ENCODE measurements at places on chromosomes 1 and 21. TPM values are rescaled to one million over a fixed set of nuclear protein-coding genes. Genes with fewer than 3 reads are reported as not detected.
A peak's percentile ranks its signal among the peaks of the same experiment; 100 is the strongest.

CHRNB2 gene
- 0.14 TPM for total RNA-seq

ACTA1 gene
- total RNA-seq = not detected

TCHHL1 gene
- total RNA-seq = not detected

TMEM59 gene
- 99.3 TPM for total RNA-seq

LCE2C gene
- not detected for total RNA-seq

NUF2 gene
- total RNA-seq = 41.9 TPM

GJB3 gene
- total RNA-seq = not detected

MEGF6 gene
- total RNA-seq = 1.7 TPM

KRTAP11-1 gene
- total RNA-seq = not detected

KLHDC8A gene
- total RNA-seq = not detected

ACKR1 gene
- total RNA-seq = not detected

CFHR1 gene
- total RNA-seq = not detected

C1orf185 gene
- total RNA-seq = not detected

GRCh38 chr1:16165073-16165364 is 9.2 kb upstream of the EPHA2 start:
- H3K36me3 ChIP-seq = no peaks in the 10 kb centered on the region
- H3K4me1 ChIP-seq = peaks cover 40% of the 10 kb centered on the region
- no peak overlapping the region for H3K4me3 ChIP-seq
- peak overlapping the region; percentile 53 for H3K27ac ChIP-seq
- DNase-seq = no peak

DNA sequence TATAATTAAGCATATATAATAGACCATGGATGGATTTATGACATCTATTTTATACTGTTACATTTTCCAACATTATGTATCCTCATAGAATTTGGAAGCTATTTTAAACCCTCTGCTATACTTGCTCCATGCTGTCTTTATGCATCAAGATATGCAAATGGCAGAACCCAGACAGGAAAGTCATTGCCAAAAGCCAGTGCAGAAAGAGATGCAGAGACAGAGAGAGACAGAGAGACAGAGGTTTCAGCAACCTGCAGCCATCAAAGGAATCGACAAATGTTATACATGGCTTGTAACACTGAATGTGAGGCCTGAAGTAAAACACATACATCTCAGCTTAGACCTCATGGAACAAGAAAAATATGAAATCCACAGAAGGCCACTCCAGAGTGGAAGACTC is 7.5 kb upstream of the PTPRC start:
- no peak overlapping the region for H3K4me3 ChIP-seq
- no peaks in the 10 kb centered on the region for H3K27me3 ChIP-seq
- no peak overlapping the region for H3K27ac ChIP-seq
- H3K4me1 ChIP-seq = peaks cover 77% of the 10 kb centered on the region

GRCh38 chr1:9269078-9269501 is 23.6 kb upstream of the SPSB1 start:
- peaks cover 10% of the 10 kb centered on the region for H3K36me3 ChIP-seq
- H3K4me1 ChIP-seq = peaks cover 10% of the 10 kb centered on the region
- no peak for DNase-seq
- no peak overlapping the region for H3K27ac ChIP-seq

DNA sequence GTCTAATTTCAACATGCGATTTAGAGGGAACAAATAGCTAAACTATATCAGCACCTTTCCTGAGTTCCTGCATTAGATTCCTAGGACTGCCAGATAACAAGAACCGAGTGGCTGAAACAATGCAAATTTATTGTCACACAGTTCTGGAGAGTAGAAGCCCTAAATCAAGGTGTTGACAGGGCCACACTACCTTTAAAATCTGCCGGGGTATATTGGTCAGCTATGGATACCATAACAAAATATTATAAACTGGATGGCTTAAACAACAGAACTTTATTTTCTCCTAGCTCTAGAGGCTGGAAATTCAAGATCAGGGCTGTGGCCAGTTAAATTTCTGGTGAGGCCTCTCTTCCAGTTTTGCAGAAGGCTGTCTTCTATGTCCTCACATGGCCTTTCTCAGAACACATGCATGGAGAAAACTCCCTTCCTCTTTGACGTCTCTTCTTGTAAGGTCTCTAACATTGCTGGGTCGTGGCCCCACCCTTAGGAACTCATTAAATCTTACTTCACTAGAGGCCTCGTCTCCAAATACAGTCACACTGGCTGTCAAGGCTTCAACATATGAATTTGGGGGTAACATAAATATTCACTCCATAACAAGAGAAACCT is 144.3 kb downstream of the FCRL5 start:
- no peaks in the 10 kb centered on the region for H3K4me1 ChIP-seq
- DNase-seq = no peak
- no peak overlapping the region for H3K27ac ChIP-seq
- peaks cover 8% of the 10 kb centered on the region for H3K27me3 ChIP-seq

- H3K4me3 ChIP-seq = no peak overlapping the region
- H3K36me3 ChIP-seq = no peaks in the 10 kb centered on the region
- H3K4me1 ChIP-seq = no peaks in the 10 kb centered on the region
- DNase-seq = no peak
- H3K27me3 ChIP-seq = peaks cover 1% of the 10 kb centered on the region
Measured at GRCh38 chr1:224867715-224868114, 61.8 kb upstream of the DNAH14 start.

DNA sequence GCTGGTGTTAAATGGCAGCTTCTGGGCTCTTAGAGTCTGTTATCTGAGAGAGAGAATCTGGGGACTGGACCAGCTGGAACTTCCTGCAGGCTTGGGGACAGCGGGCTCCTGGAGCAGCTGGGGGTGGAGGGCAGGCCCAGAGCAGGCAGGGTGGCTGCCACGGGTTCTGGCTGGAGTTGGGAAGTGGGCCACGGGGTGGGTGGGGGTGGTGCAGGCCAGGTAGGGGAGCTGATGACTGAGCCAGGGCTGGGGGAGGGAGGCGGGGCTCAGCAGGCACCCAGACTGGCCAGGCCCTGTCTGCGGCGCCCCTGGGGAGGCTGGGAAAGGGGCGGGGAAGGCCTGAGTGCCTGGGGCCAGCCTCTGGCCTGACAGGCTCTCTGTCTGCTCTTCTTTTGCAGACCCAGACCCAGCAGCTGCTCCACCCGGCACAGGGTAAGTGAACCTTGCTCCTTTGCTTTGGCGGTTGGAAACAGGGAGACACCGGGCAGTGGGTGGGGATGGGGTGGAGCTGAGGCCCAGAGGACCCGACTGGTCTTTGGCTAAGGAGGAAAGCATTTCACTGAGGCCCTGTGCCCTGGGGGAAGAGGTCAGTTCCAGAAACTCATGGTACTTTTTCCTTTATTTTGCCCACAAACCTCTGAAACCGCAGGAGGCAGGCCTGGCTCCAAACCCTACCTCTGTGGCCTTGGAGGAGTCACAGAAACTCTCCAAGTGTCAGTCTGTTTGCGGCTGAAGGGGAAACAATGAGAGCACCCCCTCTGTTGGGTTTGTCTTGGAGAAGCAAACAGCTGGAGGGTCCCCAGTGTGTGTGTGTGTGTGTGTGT is 48.8 kb downstream of the ARHGEF10L start:
- H3K27ac ChIP-seq = no peak overlapping the region
- no peaks in the 10 kb centered on the region for H3K27me3 ChIP-seq
- no peak overlapping the region for H3K4me3 ChIP-seq

DNA sequence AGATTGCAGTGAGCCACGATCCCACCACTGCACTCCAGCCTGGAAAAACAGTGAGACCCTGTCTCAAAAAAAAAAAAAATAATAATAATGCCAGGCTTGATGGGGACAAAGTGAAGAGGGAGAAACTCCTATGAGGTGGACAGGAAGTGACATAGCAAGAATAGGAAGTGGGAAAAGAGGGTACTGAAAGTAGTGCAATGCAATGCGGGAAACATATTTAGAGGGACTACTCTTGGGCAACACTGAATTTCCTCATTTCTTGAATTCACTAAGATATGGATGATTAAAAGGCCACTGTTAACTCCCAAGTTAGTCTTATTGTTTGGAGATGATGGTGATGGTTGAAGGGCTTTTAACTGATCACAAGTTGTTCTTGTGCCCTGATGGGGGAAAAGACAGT is 21.6 kb upstream of the KCNA2 start:
- DNase-seq = no peak
- no peak overlapping the region for H3K27ac ChIP-seq
- no peaks in the 10 kb centered on the region for H3K27me3 ChIP-seq
- peaks cover 19% of the 10 kb centered on the region for H3K36me3 ChIP-seq

- H3K4me3 ChIP-seq = peak overlapping the region; percentile 68
- peak overlapping the region; percentile 29 for H3K27ac ChIP-seq
- peaks cover 25% of the 10 kb centered on the region for H3K36me3 ChIP-seq
- H3K4me1 ChIP-seq = peaks cover 24% of the 10 kb centered on the region
- peaks cover 4% of the 10 kb centered on the region for H3K27me3 ChIP-seq
Measured at GRCh38 chr1:155167166-155168104, 5.7 kb downstream of the KRTCAP2 start.

DNA sequence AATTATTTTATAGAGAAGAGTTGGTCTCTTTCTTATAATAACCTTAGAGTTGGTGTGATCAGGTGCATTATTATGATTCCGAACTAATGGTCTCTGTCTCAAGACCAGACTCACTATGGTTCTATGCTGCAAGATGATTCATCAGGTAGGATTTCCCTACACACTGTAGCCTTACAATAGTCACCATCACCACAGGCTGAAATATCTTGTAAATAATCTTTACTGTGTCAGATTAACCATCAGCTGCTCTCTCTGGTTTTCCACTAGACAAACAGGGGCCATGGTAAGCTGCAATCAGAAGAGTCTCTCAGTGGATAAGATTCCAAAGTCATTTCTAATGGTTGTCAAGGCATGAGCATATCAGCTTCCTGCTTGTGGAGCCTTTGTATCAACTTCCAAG is 4.4 kb upstream of the GBP4 start:
- no peak overlapping the region for H3K27ac ChIP-seq
- peaks cover 17% of the 10 kb centered on the region for H3K36me3 ChIP-seq
- H3K27me3 ChIP-seq = no peaks in the 10 kb centered on the region
- peaks cover 30% of the 10 kb centered on the region for H3K4me1 ChIP-seq
- no peak for DNase-seq

- no peak overlapping the region for H3K27ac ChIP-seq
- H3K4me1 ChIP-seq = no peaks in the 10 kb centered on the region
- no peak overlapping the region for H3K4me3 ChIP-seq
- no peak for DNase-seq
- peaks cover 55% of the 10 kb centered on the region for H3K27me3 ChIP-seq
- H3K36me3 ChIP-seq = peaks cover 1% of the 10 kb centered on the region
Measured at GRCh38 chr1:28154078-28154594, 22.4 kb downstream of the PTAFR start.

GRCh38 chr1:74842726-74843125 is 109.8 kb downstream of the TYW3 start:
- no peaks in the 10 kb centered on the region for H3K36me3 ChIP-seq
- H3K4me3 ChIP-seq = no peak overlapping the region
- no peak overlapping the region for H3K27ac ChIP-seq
- no peak for DNase-seq
- no peaks in the 10 kb centered on the region for H3K4me1 ChIP-seq

DNA sequence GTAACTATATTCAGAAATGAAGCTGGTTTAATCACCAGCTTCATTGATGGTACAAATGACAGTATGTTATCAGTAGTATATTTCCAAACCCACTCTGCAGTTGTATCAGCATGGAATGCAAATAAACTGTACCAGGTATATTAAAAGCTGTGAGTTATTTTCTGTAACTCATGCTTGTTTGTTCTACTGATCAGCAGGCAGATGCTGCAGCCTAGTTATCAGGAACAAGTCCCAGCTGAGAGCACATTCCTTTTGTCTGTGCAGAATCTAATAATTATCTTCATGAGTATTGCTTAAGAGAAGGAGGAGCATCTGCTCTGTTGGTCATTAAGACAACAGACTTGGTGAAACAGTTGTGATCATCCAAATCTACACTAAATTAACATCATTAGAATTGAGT is 1331.1 kb downstream of the MRPL39 start:
- no peak overlapping the region for H3K27ac ChIP-seq
- no peaks in the 10 kb centered on the region for H3K4me1 ChIP-seq
- H3K36me3 ChIP-seq = no peaks in the 10 kb centered on the region
- DNase-seq = no peak

- no peaks in the 10 kb centered on the region for H3K36me3 ChIP-seq
- peaks cover 40% of the 10 kb centered on the region for H3K27me3 ChIP-seq
- no peak overlapping the region for H3K27ac ChIP-seq
- no peak for DNase-seq
Measured at GRCh38 chr1:206075786-206076755, 23.1 kb downstream of the RHEX start.

GRCh38 chr1:98417820-98418219 is 243.7 kb upstream of the SNX7 start:
- H3K36me3 ChIP-seq = no peaks in the 10 kb centered on the region
- H3K27me3 ChIP-seq = no peaks in the 10 kb centered on the region

- DNase-seq = no peak
- H3K4me3 ChIP-seq = no peak overlapping the region
- no peak overlapping the region for H3K27ac ChIP-seq
Measured at GRCh38 chr1:14522926-14523241, 75.6 kb upstream of the KAZN start.

- no peak overlapping the region for H3K4me3 ChIP-seq
- no peaks in the 10 kb centered on the region for H3K36me3 ChIP-seq
- H3K27ac ChIP-seq = no peak overlapping the region
- peaks cover 2% of the 10 kb centered on the region for H3K4me1 ChIP-seq
Measured at GRCh38 chr1:231931846-231932454, 305.4 kb downstream of the DISC1 start.

DNA sequence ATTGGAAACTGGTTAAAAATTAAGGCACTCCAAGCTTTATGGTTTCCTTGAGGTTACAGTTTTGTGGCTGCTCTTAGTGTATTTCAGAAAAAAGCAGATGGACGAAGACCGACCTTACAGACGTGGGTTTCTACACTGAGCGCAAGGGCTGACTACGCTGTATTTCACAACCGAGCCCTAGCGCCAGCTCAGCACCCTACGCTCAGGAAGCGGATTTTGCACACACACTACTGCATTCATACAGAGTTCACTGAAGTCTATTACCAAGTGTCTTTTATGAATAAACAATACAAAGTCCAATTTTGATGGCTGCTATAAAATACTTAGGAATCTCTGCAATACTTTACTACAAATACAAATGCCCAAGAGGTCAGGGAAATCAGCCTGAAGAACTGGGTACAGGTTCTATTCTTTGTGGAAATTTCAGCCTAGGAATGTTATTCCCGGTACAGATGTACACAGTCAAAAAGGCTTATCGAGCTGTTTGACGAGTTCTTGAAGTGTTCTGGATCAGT is 23.8 kb downstream of the PTTG1IP start:
- DNase-seq = no peak
- no peak overlapping the region for H3K4me3 ChIP-seq
- H3K4me1 ChIP-seq = peaks cover 22% of the 10 kb centered on the region
- H3K27ac ChIP-seq = no peak overlapping the region
- peaks cover 35% of the 10 kb centered on the region for H3K36me3 ChIP-seq
- no peaks in the 10 kb centered on the region for H3K27me3 ChIP-seq

DNA sequence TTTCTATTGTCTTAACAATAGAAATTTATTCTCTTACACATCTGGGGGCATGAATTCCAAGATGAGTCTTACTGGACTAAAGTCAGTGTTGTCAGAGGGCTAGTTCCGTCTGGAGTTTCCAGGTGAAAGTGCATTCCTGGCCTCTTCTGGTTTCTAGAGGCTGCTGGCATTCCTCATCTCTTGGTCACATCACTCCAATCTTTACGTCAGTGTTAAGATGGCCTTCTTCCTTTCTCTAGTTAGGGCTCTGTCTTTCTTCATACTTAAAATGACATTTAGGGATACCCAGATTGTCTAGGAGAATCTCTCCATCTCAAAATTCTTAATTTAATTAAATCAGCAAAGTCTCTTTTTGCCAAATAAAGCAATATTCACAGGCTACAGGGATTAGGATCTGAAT is 13.3 kb upstream of the PDC start:
- no peak overlapping the region for H3K27ac ChIP-seq
- no peak overlapping the region for H3K4me3 ChIP-seq
- H3K27me3 ChIP-seq = peaks cover 10% of the 10 kb centered on the region
- H3K4me1 ChIP-seq = no peaks in the 10 kb centered on the region
- DNase-seq = no peak
